ENCODE measurements at places on chromosomes 16 and 17.

GRCh38 chr17:34241062-34241461 is 14.0 kb upstream of the CCL2 start:
- DNase-seq = no peak

DNA sequence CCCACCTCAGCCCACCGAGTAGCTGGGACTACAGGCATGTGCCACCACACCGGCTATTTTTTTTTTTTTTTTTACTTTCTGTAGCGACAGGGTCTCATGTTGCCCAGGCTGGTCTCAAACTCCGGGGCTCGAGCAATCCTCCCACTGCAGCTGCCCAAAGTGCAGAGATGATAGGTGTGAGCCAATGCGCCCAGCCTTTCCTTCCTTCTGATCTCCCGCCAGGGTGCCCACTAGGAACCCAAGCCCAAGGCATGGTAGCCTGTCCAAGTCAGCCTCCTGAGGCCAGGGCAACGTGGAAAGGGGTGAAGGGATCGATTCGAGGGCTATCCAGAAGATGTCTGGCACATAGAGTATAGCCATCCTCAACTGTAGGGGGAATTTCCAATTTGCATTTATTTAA is 9.6 kb upstream of the CREBBP start:
- DNase-seq = no peak

DNA sequence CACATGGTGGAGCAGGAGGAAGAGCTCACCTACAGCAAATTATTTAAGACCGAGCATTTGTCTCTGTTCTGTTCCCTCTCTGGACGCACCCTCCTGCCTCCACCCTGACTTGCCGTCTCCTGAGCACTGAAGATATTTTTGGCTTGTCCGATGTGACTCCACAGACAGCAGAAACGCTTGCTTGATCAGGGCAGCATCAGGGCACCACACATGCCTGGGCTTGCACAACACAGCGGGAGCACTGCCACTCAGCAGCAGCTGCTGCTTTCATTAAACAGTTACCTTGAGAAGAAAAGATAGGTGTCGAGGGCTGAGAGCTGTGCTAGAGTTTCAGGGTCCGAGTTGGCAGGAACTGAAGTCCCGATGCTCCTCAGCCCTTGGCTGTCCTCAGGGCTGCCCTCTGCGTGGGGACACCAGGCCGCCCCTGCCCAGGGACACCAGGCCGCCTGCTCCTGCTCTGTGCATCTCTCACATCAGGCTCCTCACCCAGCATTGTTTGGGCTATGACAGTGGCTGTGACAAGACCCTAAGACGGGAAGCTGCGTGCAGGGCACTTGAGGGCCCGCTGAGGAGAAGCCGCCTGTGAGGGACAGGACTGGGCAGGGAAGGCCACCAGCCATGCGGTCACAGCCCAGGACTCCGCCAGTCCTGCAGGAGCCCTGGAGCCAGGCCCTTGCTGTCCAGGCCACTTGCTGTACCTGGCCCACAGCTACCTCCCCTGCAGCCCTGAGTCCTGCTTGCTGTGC is 21.3 kb upstream of the CDH15 start:
- DNase-seq = no peak

GRCh38 chr16:85417156-85417860 is 195.8 kb upstream of the GSE1 start:
- no peak for DNase-seq

DNA sequence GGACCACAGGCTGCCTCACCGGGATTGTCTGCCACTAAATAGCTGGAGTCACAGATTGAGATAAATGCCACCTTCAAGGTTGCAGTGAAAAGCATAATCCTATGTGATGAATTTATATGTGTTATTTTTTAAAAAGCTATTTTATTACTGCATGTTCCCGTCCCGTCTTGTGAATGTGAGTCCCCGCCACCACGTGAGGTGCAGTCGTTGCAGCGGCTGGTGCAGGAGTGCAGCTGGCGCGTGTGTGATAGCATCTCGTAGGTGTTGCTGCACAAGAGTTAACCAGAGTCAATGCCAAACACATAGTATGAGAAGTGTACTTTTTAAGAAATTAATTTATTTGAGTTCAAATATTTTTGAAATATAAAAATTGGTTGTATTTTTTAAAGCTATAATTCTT is 12.5 kb downstream of the SMCR8 start:
- no peak for DNase-seq

DNA sequence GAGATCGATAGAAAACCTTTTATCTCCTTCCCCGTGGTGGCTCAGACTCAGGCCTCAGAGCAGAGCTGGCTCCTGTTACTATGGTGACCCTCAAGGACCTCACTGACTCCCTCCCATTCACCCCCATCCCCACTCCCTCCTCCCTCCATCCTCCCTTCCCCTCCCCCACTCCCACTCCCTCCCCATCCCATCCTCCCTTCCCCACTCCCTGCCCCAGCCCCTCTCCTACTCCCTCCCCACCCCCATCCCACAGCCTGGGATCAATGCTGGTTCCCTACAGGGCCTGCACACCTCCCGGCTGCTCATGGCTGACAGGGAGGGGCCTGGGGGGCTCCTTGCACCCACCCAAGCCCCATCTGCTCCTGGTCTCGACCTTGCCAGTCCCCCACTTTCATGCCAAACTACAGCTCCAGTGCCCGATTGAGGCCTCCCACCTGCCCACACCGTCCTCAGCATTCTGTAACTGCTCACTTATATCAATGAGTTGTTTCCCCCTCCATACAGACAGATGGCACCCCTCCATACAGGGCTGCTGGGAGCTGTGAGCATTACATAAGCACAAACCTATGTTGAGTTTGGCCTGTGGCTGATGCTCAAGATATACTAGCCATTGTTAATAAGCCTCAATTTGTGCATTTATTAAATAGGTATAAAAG is 11.6 kb upstream of the RAI1 start:
- no peak for DNase-seq

- DNase-seq = peak; percentile 92
Measured at GRCh38 chr17:19386974-19387920, at the start of gene MFAP4. TSS of gene MFAP4 (minus strand) at chr17:19387190. CDS start at chr17:19387155, 35 bp downstream.

DNA sequence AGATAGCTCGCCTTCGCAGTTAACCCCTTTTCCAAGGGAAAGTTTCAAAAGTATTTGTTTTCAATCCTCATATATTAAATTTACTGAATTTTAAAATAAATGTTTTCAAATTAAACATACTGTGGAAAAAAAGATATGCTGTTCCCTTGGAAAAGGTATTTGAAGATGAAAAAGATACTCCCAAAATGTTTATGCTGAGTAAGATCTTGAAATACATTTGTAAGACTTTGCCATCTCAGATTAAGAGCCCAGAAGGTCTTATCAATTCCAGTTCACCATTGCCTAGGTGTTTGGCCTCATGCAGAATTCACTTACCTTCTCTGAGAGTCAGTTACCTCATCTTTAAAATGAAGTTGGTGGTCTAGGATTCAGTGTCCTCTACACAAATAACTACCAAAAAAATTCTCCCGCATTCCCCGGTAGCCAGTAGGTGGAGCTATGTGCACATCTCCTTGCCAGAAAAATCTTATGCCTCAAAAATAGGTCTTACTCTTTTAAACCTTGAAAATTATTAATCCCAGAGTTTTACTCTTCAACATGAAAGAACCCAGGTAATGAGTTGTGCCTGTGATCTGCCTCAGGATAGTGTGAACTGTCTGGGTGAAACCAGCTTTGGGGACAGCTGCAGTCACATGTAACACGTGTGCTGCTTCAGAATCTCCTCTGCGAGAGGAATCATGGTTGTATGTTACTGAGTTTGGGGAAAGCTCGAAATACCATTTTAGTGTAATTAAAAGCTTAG is 178.3 kb downstream of the MRTFB start:
- peak; percentile 66 for DNase-seq

DNA sequence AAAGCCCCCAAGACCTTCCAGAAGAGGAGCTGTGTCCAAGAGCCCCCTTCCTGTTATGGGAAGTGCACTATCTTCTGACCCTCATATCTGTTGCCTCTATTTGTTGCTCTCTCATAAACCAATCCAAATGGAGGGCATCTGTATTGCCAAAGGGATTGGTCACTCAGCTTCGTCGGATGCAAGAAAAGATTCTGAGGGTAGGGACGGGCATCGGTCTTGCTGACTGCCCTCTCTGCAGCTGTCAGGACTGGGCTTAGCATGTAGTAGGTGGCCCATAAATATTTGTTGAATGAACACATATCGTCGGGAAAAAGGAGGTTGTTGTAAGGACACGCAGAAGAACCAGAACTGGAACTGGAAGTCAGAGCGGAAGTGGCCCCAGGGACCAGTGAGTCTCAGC is 44.1 kb downstream of the CCDC42 start:
- no peak for DNase-seq

DNA sequence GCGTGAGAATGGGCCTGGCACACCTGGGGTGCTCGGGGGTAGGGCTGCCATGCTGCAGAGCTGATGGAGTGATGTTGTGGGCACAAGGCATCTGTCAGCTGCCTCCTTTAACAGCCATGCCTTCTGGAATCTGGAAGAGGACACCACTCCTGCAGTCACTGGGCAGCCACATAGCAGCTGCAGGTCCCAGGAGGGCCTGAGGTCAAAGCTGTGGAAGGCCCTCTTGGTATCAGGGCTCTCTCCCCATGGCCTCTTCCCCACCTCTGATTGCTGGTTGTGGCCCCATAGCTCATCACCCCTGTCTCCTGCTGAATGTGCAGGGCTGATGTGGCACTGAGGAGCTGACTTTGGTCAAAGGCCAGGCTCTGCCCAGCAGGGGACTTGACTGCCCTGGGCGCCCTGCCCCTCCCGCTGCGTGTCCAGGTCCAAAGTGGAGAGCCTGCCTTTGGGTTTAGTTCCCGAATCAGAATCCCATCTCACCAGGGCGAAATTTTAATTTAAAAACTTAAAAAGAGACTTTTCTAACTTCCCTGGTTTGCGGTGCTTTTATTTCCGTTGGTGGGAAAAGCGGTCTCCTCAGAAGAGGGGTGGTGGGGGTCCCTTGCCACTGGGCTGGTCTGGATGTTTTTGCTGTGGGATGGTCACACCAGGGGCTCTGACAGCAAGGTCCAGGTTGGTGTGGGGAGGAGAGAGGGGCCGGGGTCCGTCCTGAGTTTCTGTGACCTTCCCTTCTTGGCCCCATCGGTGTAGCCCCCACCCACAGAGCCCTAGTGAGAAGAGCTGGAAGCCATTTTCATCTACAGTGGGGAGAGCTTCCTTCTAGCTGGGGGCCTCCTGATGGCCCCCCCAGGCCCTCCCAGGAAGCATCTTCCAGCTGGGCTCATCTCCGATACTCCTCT is 5.9 kb downstream of the UBALD2 start:
- no peak for DNase-seq

GRCh38 chr17:61451538-61452300 is 503 bp upstream of the TBX4 start:
- peak; percentile 33 for DNase-seq

All from astrocyte of the hippocampus (primary cell).